ENCODE measurements at places on chromosomes 3 and 15.
A peak's percentile ranks its signal among the peaks of the same experiment; 100 is the strongest.

DNA sequence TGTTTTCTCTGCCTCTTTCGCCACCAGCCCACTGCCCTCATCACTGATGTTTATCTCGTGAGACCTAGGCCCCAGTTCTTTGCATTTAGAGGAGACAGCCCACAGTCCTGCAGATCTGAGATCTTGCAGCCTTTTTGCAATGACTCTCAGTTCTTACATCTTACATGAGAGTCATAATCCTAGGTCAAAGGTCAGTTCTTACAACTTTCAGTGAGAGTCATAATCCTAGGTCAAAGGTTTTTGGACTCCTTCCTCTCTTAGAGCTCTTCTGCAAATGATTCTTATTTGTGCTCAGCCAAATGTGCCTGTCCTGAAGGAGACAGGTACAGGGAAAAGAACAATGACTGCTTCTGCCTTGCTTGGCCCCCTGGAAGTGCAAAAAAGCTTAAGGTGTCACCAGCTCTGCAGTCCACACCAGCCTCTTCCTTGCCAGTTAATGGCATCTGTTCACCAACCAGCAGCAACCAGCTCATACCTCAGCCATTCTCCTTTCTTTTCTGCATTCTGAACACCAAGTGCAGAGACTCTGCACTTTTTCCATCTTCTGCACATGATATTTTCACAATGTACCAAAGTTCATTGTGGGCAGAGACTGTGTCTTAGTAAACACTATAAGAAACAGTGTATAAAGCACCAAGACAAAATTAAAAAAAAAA lies 67.1 kb downstream of the ABHD5 start:
- no peak for DNase-seq

GRCh38 chr3:36677331-36678007 lies 86.9 kb downstream of the DCLK3 start:
- no peak for DNase-seq

DNA sequence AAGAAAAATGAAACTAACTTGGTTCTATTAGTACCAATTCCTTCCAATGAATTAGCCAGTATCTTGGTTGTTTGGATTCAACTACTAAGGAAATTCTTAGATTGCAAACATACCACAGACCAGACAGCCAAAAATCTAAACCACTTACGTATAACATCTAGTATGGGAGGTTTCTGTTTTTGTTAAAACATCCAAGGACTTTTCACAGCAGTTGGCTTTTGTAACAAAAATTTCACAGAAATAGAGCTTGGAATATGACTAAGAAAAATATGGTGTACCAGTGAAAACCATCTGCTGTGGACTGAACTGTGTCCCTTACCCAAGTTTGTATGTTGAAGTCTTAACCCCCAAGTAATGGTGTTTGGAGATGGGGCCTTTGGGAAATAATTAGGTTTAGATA lies 199.2 kb downstream of the OTOL1 start:
- no peak for DNase-seq

- peak; percentile 72 for DNase-seq
Measured at GRCh38 chr3:15268033-15268631, 62.1 kb downstream of the CAPN7 start.

All from NCI-H510A (cell line).